ENCODE measurements at places on chromosomes 1 and 21.

- no peak overlapping the region for H3K27ac ChIP-seq
- no peak overlapping the region for H3K4me3 ChIP-seq
- DNase-seq: no peak
- no peaks in the 10 kb centered on the region for H3K4me1 ChIP-seq
- no peaks in the 10 kb centered on the region for H3K36me3 ChIP-seq
Observed at GRCh38 chr1:227125929-227126545, 185.9 kb downstream of the COQ8A start.

GRCh38 chr1:201749059-201749690, 79.8 kb upstream of the IPO9 start:
- no peaks in the 10 kb centered on the region for H3K36me3 ChIP-seq
- DNase-seq: no peak
- no peaks in the 10 kb centered on the region for H3K27me3 ChIP-seq

GRCh38 chr1:10734375-10734774, 62.1 kb downstream of the CASZ1 start:
- H3K27ac ChIP-seq: no peak overlapping the region
- DNase-seq: no peak
- peaks cover 21% of the 10 kb centered on the region for H3K4me1 ChIP-seq
- H3K4me3 ChIP-seq: no peak overlapping the region
- no peaks in the 10 kb centered on the region for H3K36me3 ChIP-seq

DNA sequence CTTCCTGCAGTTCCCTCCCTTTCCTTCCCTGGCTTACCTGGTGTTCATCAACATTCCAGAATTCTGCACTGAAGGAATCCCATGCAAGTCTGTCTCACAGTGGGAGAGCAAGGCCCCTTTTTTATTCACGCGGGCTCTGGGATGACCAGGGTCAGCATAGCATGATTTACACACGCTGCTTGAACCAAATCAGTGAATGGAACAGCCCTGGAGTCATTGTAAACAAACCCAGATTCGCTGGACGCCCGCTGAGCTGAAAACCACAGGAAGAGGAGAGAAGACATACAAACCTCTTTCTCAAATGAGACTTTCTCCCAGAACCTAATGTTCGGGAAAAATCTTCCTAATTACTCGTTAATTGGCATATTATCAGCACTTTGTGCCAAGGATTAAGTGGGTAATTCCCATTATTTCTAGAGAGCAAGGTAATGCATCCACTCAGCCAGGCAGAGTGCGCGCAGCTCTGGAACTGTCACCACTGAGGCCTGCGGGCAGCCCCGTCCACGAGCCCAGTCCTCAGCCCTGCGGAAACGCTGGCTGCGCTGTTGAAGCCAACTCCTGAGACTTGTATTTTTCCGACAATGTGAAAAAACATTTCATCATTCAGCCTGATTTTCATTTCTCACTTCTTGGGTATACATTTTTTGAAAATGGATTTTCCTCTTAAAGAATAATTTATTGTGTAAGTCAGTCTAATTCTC, 140.0 kb downstream of the ETS2 start:
- H3K27ac ChIP-seq: no peak overlapping the region
- no peak for DNase-seq
- no peaks in the 10 kb centered on the region for H3K36me3 ChIP-seq
- no peaks in the 10 kb centered on the region for H3K4me1 ChIP-seq
- H3K27me3 ChIP-seq: no peaks in the 10 kb centered on the region

DNA sequence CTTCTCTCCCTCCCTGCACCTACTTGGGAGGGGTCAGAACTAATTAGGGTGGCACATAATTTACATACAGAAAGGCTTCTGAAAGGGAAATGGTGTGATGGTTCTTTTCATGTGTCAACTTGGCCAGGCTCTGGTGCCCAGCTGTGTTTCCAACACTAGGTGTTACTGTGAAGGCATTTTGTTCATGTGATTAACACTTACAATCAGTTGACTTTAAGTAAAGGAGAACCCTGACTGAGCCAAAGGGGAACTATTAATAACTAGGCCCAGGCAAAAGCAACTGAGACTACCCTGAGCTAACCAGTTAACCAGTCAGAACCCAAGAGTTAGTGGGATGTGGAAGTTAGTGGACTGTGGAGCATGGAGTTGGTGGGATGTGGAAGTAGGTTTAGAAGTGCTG, 114.9 kb downstream of the SEC16B start:
- no peaks in the 10 kb centered on the region for H3K27me3 ChIP-seq
- no peaks in the 10 kb centered on the region for H3K4me1 ChIP-seq
- no peak overlapping the region for H3K4me3 ChIP-seq
- no peak for DNase-seq
- H3K36me3 ChIP-seq: no peaks in the 10 kb centered on the region
- H3K27ac ChIP-seq: no peak overlapping the region

GRCh38 chr1:110714374-110714995, 39.7 kb upstream of the KCNA3 start:
- H3K4me1 ChIP-seq: no peaks in the 10 kb centered on the region
- H3K4me3 ChIP-seq: no peak overlapping the region
- no peak for DNase-seq
- H3K27me3 ChIP-seq: no peaks in the 10 kb centered on the region

- H3K36me3 ChIP-seq: peaks cover 20% of the 10 kb centered on the region
- H3K4me1 ChIP-seq: peaks cover 8% of the 10 kb centered on the region
- no peak overlapping the region for H3K4me3 ChIP-seq
- no peaks in the 10 kb centered on the region for H3K27me3 ChIP-seq
Observed at GRCh38 chr1:28538286-28538685, 14.6 kb upstream of the TRNAU1AP start.

DNA sequence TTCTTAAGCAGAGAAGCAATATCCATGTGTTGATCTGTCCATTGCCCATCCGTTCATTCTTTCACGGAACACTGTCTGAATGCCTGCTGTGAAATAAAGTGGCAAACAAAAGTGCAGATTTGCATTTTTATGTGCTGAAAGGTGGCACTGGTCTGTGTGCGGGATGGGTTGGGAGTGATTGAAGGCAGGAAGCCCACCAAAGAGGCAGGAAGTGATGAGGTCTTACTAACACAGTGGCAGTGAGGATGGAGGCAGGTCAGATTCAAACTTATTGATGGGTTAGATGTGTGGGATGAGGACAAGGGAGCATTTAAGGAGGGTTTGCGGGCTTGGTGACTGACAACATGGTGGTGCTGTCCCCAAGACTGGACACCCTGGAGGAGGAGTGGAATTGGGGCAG, 8.3 kb downstream of the PTPRF start:
- H3K27ac ChIP-seq: no peak overlapping the region
- no peaks in the 10 kb centered on the region for H3K36me3 ChIP-seq
- no peaks in the 10 kb centered on the region for H3K27me3 ChIP-seq
- H3K4me3 ChIP-seq: no peak overlapping the region
- DNase-seq: no peak

GRCh38 chr1:41639332-41639936, 155.0 kb upstream of the EDN2 start:
- H3K4me1 ChIP-seq: no peaks in the 10 kb centered on the region
- DNase-seq: no peak
- H3K27ac ChIP-seq: no peak overlapping the region
- H3K4me3 ChIP-seq: no peak overlapping the region
- H3K36me3 ChIP-seq: no peaks in the 10 kb centered on the region

DNA sequence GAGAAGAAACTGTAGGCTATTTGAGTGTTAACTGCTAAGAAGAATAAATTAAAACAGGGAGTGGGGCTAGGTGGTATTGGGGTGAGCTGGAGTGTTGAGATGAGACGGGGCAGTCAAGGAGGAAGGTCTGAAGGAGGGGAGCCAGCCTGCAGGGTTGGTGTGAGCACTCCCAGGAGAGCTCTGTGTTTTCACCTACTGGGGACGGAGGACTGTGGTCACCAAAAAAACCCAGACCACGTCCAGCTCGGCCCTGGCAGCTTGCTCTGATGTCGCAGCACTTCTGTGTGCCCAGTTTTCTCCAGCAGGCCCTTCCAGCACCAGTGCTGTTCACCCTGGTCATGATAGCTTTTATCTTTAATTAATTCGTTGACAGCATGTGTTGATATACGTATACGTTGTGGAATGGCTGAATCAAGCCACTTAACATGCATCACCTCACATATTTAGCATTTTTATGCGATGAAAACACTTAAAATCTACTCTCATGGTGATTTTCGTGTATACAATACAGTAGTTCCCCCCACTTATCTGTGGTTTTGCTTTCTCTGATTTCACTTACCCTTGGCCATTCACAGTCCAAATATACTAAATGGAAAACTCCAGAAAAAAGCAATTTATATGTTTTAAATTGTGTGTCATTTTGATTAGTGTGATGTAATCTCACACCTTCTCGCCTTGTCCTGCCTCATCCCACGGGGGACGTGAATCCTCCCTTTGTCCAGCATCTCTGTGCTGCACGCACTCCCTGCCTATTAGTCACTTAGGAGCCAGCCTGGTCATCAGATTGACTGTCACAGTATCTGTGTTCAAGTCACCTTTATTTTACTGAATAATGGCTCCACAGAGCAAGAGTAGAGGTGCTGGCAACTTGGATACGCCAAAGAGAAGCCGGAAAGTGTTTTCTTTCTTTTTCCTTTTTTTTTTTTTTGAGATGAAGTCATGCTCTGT, 12.3 kb downstream of the FAM3B start:
- no peak overlapping the region for H3K4me3 ChIP-seq
- H3K36me3 ChIP-seq: no peaks in the 10 kb centered on the region
- H3K27me3 ChIP-seq: no peaks in the 10 kb centered on the region
- H3K27ac ChIP-seq: no peak overlapping the region

DNA sequence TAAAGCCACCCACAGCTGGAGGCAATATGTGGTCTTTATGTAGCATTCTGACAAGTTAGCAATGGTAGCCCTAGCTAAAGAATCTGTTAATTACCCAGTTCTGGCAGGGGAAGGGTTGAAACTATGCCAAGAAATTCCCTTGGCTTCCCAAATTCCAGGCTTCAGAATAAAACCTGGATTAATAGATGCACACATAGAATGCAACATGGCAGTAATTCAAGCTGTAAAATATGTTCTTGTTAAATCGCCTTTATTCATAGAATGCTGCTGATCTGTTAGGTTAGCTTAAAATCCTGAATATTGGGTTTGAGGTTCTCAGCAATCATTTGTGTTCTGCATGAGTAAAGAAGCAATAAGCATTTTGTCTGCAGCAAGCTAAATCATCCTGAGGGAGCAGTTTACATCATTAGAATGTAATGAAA, 80.1 kb downstream of the ZNF326 start:
- no peak overlapping the region for H3K27ac ChIP-seq
- no peaks in the 10 kb centered on the region for H3K36me3 ChIP-seq
- DNase-seq: no peak
- H3K4me1 ChIP-seq: no peaks in the 10 kb centered on the region

DNA sequence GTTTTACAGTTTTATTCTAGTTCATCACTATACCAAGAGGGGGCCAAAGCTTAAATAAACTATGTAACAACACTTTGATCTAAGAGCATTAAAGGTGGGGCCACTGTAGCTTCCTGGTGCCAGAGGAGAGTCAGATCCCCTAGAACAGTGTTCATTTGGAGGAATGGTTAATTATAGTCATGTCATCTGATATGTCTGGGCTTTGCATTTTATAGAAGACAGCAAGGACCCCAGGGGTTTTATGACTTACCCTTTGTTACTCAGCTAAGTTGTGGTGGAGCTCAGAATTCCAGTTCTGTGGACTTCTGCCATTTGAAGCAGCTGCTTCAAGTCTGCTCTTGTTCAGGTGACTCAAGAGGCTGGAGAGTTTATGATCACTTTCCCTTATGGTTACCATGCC, 16.7 kb downstream of the KDM4A start:
- no peak for DNase-seq
- no peak overlapping the region for H3K4me3 ChIP-seq
- no peak overlapping the region for H3K27ac ChIP-seq
- H3K4me1 ChIP-seq: no peaks in the 10 kb centered on the region
- H3K27me3 ChIP-seq: no peaks in the 10 kb centered on the region

DNA sequence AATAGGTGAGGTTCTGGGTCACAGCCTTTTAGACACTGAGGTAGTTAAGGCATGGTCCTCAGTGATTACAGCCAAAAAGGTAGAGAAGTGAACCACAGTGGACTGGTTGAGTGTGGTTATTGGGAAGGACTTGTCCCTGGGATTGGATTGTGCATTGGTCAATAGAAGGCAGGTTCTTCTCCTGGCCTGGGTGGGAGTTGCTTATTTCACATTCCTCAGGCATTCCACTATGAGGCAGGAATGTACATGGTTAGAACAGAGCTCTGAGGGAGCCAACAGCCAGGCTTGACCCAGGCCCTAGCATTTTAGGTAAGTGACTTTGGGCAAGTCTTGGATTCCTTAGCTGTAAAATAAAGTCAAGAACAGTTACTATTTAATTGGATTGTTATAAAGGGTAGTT, 97.9 kb upstream of the MARK1 start:
- no peak overlapping the region for H3K4me3 ChIP-seq
- no peak for DNase-seq
- no peaks in the 10 kb centered on the region for H3K36me3 ChIP-seq
- no peaks in the 10 kb centered on the region for H3K4me1 ChIP-seq
- H3K27me3 ChIP-seq: no peaks in the 10 kb centered on the region

GRCh38 chr1:53505401-53505800, 46.2 kb downstream of the DMRTB1 start:
- H3K4me1 ChIP-seq: no peaks in the 10 kb centered on the region
- H3K36me3 ChIP-seq: no peaks in the 10 kb centered on the region
- no peak for DNase-seq
- no peak overlapping the region for H3K4me3 ChIP-seq
- no peak overlapping the region for H3K27ac ChIP-seq

- no peaks in the 10 kb centered on the region for H3K27me3 ChIP-seq
- peaks cover 43% of the 10 kb centered on the region for H3K36me3 ChIP-seq
- no peak overlapping the region for H3K27ac ChIP-seq
- peaks cover 6% of the 10 kb centered on the region for H3K4me1 ChIP-seq
- no peak for DNase-seq
Observed at GRCh38 chr1:225418059-225418458, 9.8 kb downstream of the LBR start.

DNA sequence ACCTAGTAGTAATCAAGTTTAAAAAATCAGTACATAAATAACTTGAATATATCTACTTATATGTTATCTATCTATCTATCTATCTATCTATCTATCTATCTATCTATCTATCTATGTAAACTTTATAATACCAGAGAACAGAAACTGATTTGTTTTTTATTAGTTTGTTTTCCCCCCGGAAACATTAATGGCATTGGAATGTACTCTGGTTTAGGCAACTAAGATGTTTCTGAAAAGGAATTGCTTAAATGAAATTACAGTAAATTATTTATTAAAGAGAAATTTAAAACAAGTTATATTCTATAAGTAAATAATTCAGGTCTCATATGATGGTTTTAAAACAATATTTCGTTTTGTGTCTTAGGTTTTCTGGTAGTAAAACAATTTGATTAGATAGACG, 681.0 kb upstream of the ADAMTS5 start:
- H3K4me1 ChIP-seq: no peaks in the 10 kb centered on the region
- H3K27ac ChIP-seq: no peak overlapping the region
- DNase-seq: no peak
- H3K27me3 ChIP-seq: no peaks in the 10 kb centered on the region
- H3K4me3 ChIP-seq: no peak overlapping the region

GRCh38 chr1:244920911-244921761, 56.8 kb upstream of the HNRNPU start:
- no peak overlapping the region for H3K27ac ChIP-seq
- H3K4me1 ChIP-seq: peaks cover 6% of the 10 kb centered on the region
- no peak overlapping the region for H3K4me3 ChIP-seq

- H3K4me3 ChIP-seq: no peak overlapping the region
- peaks cover 23% of the 10 kb centered on the region for H3K4me1 ChIP-seq
- no peaks in the 10 kb centered on the region for H3K27me3 ChIP-seq
Observed at GRCh38 chr1:11880911-11881748, 22.4 kb upstream of the NPPB start.

- H3K4me1 ChIP-seq: peaks cover 8% of the 10 kb centered on the region
- no peak for DNase-seq
- no peaks in the 10 kb centered on the region for H3K36me3 ChIP-seq
Observed at GRCh38 chr1:41791667-41792484, 126.8 kb downstream of the HIVEP3 start.

- H3K27me3 ChIP-seq: no peaks in the 10 kb centered on the region
- no peaks in the 10 kb centered on the region for H3K4me1 ChIP-seq
- H3K27ac ChIP-seq: no peak overlapping the region
- H3K36me3 ChIP-seq: no peaks in the 10 kb centered on the region
- no peak overlapping the region for H3K4me3 ChIP-seq
Observed at GRCh38 chr21:40797891-40798290, 49.1 kb downstream of the DSCAM start.

Data from upper lobe of left lung (tissue), 6 donors.